SK-N-DZ (cell line): ENCODE measurements at places on chromosomes 11 and 22.

DNA sequence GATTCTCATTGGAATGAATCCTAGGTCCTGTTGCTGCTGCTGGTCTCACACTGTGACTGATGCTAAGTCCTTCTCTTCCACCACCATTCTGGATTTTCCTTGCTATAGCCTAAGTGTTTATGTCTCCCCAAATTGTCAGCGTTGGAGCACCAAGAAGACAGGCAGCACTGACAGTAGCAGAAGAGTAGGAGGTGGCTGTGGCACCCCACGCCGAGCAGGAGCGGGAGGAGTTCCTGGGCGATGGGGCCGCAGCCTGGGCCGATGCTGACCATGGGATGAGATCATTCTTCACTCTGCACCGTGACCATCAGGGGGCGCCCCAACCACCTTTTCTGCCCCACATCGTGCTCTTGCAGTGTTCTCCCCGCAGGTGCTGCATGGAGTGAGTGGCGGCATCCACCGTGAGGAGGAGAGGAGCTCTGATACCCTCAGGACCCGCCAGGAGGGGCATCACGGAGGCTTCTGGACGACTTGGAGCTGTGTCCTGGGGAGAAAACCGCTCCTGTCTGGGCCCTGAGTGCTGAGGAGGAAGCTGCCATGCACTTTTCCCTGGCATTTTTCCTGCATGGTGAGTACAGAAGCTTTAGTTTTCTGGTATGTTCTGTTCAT lies 57.0 kb downstream of the LRRC74B start:
- DNase-seq = peak; percentile 85

DNA sequence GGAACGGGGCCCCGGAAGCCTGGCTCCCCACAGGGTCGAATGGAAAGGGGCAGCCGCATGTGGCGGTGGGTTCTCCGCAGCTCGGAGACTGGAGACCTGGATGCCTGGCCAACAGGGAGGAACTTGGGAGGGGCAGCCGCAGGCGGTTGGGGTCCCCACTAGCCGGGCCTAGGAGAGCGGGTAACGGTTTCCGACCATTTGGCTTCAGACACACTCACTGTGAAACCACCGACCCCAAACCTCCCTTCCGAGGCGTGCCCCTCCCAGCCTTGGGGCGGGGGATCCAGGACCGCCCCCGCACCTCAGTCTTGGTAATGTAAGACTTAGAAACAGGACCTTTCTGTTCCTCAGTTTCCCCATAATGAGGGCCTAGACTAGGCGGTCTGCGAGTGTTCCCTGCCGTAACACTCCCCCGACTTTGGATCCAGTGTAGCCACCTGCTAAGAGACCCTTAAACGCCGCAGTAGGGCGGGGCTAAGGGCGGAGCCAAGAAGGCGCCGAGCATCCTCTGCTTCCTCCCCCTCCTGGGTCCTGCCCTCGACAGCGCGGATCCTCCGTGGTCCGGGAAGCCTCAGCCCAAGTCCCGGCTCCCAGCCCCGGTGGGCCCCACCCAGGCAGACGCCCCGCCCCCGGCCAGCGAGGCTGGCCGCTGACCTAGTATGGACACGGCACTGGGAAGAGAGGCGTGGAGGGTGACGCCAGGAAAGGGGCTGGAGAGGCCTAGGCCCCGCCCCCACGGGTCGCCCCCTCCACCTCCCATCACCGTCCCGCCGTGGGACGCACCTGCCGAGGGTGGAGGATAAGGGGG lies 1.8 kb upstream of the RASGRP2 start:
- DNase-seq = peak; percentile 77

- no peak for DNase-seq
Measured at GRCh38 chr22:37062702-37063381, 11.3 kb downstream of the KCTD17 start.

GRCh38 chr11:57469268-57469667 lies 8.9 kb downstream of the RTN4RL2 start:
- DNase-seq = no peak

GRCh38 chr11:36458129-36458915 lies 51.8 kb downstream of the TRAF6 start:
- DNase-seq = no peak

DNA sequence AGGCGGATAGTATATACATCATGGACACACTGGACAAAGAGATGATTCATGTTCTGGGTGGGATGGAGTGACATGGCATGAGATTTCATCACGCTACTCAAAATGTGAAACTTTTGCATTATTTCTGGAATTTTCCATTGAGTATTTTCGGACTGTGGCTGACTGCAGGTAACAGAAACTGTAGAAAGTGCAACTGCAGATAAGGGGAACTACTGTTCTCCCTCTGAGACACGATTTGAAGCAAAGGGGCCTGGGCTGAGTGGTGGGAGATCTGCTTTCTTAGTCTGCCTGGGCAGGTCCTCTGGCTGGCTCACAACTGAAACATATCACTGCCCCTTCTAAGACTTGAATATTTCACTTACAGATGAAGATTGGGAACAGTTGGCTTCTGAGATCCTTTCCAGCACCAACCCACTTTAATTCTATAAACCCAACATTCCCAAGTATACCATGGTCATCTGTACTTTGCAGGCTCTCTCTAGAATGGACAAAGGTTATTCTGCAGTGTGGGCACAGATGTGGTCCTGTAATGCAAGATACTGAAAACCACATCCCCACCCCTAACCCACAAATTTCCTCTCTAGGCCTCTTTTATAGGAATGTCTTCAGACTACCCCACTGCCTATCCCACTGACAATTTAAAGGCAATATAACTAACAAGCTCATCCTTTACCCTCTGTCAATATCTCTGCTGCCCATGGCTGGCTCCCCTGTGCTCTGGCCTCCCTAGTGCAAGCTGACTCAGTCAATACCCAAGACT lies 121.1 kb downstream of the KCNC1 start:
- no peak for DNase-seq
